Hematopoietic multipotent progenitor cell treated with erythropoietin and hydrocortisone succinate and interleukin-3 and kit ligand, for 8 days (in vitro differentiated cells): ENCODE measurements at places on chromosomes 13 and 19.

- DNase-seq: no peak
Observed at GRCh38 chr13:113620036-113620796, 35.7 kb downstream of the TFDP1 start.

DNA sequence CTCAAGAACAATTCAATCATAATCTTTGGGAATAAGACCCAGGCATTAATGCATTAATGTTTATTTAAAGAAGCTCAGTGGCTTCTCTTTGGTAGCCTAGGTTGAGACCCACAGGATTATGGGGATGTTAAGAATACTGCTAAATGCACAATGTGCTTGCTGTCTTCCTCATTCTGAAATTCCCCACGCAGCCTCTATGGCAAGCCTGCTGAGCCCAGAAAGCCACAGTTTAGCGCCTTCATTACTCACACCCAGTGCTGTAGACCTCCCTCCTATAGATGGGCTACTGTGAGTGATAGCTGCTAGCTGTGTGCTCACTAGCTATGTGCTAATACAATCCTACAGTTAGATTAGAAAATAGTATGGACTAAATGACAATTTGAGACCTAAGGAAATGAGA, 90.6 kb downstream of the TNFSF13B start:
- no peak for DNase-seq

DNA sequence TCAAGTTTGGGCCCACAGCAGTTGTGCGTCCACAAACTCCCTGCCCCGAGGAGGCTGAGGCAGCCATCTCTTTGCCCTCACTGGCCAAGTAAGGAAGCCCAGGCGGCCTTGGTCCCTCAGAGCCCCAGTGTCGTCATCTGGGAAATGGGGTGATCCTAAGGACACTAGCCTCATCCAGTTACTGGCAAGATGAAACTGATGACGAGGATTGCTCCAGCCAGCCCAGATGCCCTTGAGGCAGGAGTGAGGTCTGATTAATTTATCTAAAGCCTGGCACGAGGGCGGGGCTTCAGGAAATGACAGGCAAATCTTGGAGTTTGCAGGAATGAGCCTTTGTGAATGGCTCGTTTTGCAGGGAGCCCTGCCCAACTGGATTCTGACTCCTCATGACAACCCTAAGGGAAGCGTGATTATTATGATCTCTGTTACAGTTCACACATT, 5.6 kb downstream of the LIPE start:
- DNase-seq: peak; percentile 16

- no peak for DNase-seq
Observed at GRCh38 chr13:31274390-31274789, 74.6 kb downstream of the B3GLCT start.

- no peak for DNase-seq
Observed at GRCh38 chr13:24407844-24408243, 98.5 kb downstream of the C1QTNF9 start.

- DNase-seq: no peak
Observed at GRCh38 chr19:27714857-27715256, 1498.1 kb downstream of the UQCRFS1 start.

DNA sequence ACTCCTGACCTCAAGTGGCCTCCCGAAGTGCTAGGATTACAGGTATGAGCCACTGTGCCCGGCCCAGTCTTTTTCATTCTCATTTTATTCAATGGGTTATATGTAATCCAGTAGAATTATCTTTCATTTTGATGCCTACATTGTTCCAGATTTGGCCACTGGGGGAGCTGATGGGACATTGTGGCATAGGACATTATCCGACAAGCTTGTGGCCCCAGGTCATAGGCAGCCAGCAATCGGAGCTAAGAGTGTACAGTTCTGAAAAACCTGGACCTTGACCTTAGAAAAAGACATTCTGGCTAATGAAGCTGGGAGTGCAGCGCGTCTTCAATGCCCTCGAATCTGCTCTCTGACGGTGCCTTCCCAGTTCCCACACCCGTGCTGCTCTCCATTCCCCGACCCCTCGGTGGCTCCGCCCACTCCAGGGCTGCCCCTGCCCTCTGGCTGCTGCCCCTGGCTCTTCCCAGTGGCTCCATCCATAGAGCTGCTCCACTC, 108.7 kb downstream of the TEX29 start:
- peak; percentile 64 for DNase-seq

- no peak for DNase-seq
Observed at GRCh38 chr19:1501200-1501595, 10.2 kb downstream of the REEP6 start.

- DNase-seq: no peak
Observed at GRCh38 chr13:20431080-20431479, 94.6 kb downstream of the CRYL1 start.

DNA sequence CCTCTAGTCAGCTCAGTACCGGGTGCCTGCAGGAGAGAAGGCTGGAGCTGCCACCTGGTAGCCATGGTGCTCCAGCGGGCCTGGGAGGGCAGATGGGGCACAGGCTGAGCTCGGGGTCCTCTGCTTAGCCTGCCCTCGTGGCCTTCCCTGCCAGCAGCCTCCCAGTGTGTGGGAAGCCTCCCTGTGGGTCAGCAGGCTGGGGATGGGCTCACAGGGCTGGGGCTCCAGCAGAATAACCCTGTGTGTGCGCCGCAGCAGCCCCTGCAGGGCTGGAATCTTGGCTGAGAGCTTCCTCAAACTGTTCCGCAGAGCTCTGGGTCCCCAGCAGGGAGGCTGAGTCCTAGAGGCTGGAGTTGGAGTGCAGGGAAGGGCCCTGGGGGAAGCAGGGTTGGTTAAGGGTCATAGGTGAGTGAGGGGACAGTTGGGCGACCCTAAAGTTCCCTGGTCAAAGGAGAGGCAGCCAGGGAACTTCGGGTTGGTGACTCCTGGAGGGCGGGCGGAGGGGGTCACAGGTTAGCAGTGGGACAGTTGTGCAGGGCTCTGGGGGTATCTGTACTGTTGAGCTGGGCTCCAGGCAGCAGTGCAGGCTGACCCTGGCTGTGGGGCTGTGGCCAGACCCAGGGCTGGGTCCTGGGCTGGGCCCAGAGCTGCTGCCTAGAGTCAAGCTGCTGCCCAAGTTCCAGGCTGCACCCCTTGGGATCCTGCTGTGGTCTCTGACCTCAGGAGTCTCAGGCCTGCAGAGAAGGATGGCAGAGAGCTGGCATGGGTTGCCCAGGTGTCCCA, 14.0 kb downstream of the ARHGAP33 start:
- no peak for DNase-seq

DNA sequence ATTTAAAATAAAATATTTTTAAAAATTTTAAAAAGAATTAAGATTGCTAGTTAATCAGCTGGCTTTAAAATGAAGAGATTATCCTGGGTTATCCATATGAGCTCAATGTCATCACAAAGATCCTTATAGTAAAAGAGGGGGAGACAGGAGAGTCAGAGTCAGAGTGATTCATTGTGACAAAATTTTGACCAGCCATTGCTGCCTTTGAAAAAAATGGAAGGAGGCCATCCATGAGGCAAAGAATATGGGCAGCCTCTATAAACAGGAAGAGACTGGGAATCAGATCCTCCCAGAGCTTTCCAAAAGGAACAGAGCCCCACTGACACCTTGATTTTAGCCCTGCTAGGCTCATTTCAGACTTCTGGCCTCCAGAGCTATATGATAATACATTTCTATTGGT, 9.3 kb upstream of the RUBCNL start:
- DNase-seq: no peak

GRCh38 chr19:17794731-17795494, at the start of gene B3GNT3:
Gene B3GNT3, plus strand, starts transcription at chr19:17795138. Its CDS starts 12,670 bp downstream, at chr19:17807808.
- DNase-seq: peak; percentile 54

DNA sequence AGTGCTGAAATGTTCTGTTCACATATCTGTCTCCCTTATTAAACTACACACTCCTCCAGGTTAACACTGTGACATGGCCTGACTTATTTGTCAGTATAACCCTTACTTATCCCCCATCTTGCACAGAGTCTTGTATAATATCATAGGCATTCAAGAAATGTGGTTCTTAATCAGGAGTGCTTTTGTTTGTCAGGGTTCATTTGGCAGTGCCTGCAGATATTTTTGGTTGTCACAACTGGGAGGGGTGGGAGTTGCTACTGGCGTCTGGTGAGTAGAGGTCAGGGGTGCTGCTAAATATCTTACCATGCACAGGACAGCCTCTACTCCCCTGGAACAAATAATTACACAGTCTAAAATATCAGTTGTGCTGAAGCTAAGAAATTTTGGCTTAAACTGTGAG, 20.4 kb upstream of the OBI1 start:
- DNase-seq: no peak

GRCh38 chr13:101416181-101417042, at the start of gene NALCN:
Gene NALCN, minus strand, starts transcription at chr13:101416508. Its CDS starts 17,382 bp downstream, at chr13:101399126.
- no peak for DNase-seq

DNA sequence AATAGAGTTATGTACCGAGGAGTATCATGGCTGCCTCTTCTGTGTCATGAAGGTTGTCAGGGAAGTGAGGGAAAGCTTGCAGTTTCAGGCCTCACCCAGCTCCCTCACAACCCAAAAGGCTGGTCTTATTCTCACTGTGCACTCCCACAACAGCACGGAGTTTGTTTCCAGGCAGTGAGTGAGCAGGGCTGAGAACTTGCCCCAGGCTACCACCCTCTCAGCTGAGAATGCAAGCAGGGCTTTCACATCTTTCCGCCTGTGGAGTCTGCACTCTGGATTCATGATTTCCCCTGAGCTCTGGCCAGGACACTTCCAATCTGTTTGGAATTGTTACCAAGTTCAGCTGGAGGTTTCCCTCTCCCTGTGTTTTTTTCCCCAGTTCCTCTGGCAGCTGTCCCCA, 2284.7 kb upstream of the PCDH20 start:
- no peak for DNase-seq

DNA sequence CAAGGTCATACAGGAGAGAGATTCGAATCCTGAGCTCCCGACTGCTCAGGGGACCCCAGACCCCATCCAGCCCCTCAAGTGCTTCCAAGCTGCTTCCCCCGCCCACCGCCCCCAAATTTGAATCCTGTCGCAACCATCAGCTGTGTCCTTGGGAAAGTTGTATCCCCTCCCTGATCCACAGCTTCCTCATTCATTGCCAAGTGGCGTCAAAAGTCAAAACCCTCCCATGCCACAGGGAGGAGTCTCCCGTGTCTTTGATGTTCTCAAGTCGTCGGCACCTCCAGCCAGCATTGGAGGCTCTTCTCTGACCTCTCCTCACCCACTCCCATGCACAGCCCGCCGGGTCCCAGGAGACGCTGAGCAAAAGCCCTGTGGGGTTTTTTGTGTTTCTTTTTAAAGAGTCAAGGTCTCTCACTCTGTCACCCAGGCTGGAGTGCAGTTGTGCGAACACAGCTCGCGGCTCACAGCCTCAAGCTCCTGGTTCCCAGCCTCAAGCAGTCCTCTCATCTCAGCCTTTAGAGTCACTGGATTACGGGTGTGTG, 2.8 kb upstream of the IFI30 start:
- DNase-seq: no peak

DNA sequence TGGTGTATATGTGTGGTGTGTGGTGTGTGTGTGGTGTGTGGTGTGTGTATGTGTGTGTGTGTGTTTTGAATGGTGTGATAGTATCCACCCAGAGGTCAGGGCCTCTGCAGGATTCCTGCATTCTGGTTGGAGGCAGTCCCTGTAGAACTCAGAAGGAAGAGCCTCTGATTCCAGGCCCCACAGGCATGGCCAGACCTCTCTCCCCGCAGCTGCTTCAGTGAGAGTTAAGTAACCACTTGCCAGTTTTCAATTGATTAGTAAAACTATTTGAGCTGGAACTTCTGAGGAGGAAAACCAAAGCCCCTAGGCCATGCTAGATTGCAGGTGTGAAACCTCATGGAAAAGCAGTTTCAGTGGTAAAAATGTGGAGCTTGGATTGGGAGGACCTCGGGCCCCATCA, 2.1 kb downstream of the ATP12A start:
- DNase-seq: no peak

DNA sequence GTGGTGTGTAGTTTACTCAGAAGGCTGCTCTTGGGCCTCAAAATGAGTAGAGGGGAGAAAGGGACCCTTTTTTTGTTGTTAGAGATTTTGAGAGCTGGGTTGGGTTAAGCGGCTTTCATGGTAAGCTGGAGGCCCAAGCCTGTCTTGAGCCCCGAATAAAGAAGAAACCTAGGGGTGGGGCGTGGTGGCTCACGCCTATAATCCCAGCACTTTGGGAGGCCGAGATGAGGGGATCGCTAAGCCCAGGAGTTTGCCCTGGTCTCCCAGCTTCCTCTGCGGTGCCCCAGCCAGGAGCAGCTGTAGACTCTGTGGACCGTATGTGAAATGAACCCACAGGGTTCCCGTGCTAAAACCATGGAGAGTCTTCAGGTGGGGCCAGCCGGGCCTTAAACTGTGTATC, 56.1 kb downstream of the KDM4B start:
- no peak for DNase-seq

DNA sequence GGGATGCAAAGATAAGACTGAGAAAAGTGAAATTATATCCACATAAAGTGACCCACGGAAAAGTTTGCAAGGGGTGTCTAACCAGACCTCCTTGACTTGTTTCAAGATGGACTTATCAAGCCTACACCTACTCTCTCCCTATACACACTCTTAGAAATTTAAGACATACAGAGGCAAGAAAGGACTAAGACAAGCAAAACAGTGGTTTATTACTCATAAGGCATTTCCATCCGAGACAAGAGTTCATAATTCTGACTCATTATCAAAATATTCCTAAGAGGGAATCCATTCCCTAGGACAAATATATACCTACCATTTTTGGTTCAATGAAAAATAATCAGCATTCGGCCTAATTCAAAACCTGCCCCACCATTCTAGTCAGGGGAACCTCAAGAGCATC, 232.6 kb upstream of the GPC6 start:
- no peak for DNase-seq

- DNase-seq: peak; percentile 7
Observed at GRCh38 chr13:73358606-73359095, 299.8 kb downstream of the KLF5 start.

- no peak for DNase-seq
Observed at GRCh38 chr19:50490411-50490811, 13.8 kb upstream of the GARIN5A start.

DNA sequence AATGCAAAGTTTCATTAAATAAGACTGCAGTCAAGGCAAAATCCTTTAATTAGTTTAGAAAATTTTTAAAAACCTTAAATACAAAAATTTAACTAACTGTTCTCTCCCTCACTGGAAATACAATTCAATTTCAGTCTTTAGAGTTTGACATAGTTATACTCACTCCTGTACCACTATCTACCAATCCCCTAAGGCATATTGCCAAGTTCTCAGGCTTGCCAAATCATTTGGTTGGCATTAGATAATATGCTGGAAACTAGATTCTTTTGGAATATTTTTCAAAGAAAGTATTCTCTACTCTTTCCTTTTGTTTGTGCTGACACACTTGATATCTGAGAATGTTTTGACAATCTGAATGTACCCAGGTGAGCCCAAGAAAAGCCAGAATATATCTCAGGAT, 77.2 kb downstream of the TSC22D1 start:
- DNase-seq: peak; percentile 75
